ENCODE measurements at places on chromosomes 1 and 21.

GRCh38 chr1:179935909-179936496 lies 18.6 kb upstream of the CEP350 start:
- DNase-seq, result no peak

GRCh38 chr1:194045416-194045815 lies 859.0 kb upstream of the B3GALT2 start:
- DNase-seq, result peak; percentile 22

DNA sequence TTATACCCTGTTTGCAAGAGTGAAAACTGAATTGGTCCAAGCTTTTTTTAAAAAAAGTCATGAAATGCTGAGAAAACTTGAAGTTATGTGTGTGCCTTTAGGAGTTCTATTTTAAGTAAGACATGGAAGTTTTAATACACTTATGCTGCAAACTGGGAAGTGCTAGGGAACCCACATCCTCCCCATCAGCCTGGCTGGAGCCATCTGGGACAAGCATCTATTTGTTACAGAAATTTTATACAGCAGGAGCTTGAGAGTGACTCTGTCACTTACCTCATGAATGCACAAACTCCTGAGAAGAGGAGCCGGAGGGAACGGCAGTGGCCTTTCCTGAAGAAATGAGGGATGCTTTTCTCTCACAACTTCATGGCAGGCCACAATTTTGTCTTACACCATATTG lies 78.2 kb upstream of the SLC44A3 start:
- no peak for DNase-seq

- DNase-seq, result no peak
These were observed 451.0 kb downstream of the TTLL7 start for GRCh38 chr1:83547901-83548300.

GRCh38 chr1:207831517-207832327 lies 79.2 kb downstream of the CD34 start:
- DNase-seq, result no peak

- DNase-seq, result no peak
These were observed 802.4 kb upstream of the ADGRL4 start for GRCh38 chr1:79808816-79809475.

GRCh38 chr1:76955652-76956051 lies 88.4 kb downstream of the ST6GALNAC5 start:
- DNase-seq, result peak; percentile 61

GRCh38 chr1:29171089-29171488 lies 10.6 kb downstream of the SRSF4 start:
- DNase-seq, result peak; percentile 22

DNA sequence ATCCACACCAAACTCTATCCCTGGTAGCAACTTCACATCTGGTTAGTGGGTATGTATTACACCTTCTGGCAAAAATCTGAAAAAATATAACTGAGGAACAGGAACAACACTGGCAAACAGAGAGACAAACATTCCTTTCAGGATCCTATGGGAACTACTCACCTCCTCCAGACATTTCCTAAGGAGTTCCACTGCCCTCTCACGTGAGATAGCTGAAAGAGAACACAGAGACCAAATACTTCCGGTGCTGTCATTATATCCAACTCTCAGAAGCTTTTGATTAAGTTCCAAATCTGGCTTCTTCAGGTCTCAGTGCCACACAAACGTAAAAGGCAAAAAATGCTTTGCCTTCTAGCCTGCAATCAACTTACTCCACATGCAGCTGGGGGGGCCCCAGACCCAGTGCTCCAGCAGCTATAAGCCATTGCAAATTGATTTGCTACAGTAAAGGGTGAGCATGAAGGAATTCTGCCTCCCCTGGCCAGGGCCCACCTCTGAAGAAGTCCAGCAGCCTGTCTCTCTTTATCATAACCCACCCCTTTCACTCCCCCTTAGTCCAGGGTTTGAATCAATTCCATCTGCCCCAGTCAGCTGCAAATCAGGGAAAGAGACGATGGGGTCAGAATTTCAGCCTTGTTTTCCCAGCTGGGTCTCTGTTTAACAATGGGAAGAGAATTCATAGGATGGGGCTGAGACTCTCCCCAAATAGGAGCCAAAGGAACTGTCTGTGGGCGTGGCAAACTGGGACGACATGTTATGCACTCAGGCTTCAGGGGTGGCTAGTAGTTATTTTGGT lies 32.2 kb downstream of the TFAP2E start:
- peak; percentile 16 for DNase-seq

GRCh38 chr1:235910357-235911299 lies 43.9 kb upstream of the LYST start:
- DNase-seq, result peak; percentile 97

- peak; percentile 83 for DNase-seq
These were observed 625.2 kb downstream of the LMO4 start for GRCh38 chr1:87953732-87954344.

DNA sequence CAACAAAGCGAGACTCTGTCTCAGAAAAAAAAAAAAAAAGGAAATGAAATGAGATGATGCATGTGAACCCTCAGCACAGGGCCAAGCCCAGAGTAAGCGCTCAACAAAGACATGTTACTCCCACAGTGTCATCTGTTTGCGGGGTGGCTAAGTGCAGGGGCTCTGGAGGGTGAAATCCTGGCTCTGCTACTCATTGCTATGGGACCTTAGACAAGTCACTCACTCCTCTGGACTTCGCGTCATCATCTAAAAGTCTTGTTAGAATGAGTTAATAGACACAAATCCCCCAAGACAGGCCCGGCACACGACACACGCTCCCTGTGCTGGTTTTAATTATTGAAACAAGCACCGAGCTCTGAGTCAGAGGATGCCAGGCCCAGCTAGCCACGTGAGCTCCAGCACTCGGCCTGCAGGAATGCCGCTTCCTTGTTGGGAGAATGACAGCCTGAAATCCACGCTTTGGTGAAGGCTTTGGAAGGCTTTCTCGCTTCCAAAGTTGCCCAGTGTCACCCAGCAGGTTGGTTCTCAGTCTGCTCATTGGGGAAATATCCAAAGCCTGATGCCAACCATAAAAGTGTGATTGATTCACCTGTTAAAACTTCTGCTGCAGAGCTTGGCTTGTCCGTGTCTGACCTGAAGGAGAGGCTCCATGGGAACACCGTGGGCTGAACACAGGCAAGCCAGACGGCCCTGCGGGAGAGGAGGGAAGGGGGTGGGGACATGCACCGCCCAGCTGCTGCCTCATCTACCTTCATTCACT lies 36.7 kb upstream of the TARDBP start:
- DNase-seq, result peak; percentile 39

DNA sequence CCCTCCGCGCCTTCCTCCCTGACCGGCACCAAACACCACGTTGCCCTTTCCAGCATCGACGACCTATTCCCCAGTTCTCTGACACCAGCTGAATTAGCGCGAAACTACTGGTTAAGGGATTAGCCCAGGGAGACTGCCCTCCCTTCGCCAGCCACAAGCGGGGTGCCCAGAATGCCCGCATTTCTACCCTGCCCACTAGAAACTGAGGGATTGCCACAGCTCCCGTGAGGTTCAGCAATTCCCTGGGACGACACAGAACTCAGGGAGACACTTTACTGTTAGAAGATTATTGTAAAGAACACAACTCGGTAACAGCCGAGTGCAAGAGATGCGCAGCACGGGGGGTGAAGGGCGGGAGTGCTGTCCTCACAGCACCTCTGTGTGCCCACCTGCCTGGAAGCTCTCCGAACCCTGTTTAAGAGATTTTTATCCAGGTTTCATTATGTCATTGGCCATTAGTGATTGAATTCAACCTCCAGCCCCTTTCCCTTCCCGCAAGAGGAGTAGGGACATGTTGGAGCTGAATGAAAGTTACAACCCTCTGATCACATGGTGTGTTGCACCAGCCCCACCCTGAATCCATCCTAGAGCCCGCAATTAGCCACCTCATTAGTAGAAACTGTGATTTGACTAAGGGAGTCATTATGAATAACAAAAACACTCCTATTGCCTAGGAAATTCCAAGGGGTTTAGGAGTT lies 15.8 kb upstream of the RIPPLY3 start:
- no peak for DNase-seq

DNA sequence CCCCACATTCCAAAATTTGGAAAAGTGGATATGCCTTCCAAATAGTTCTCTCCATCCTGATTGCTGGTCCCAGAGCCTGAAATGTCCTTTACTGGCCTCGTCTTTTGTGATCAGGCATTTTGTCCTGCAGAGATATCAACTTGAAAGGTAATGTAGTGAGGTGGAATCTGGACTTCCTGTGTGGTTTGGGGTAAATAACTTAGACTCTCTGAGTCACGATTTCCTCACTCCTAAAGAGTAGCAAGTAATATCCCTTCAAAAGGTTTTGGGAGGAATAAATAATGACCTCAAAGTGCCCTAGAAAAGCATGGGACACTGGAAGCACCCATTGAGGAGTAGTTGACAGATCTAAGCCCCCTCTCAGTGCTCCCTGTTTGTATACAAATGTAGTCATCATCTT lies 426.6 kb downstream of the OMA1 start:
- no peak for DNase-seq

DNA sequence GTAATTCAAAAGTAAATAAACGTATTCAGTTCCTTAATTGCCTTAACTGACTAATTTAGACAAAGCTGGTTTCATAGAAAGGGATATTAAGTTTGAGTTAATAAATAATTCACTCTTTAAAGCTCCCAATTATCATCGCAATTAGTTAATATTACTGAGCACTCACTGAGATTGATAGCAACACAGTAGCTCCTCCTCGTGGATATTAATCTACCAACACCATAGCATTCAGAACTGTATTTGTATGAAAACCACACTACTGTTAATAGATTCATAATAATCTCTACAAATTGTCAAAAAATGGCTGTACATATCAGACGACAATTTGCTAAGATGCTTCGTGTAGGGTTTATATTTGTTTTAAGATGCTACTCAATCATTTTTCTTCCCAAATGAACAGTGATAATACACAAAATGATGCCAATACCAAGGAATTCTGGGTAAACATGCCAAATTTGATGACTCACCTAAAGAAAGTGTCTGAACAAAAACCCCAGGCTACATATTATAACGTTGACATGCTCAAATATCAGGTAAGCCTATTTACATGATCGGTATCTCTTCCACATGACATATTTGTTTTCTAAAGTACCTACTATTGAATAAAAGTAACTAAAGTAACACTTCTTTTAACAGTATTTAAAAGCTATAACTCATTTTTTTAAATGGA lies 18.8 kb upstream of the DYNLT5 start:
- DNase-seq, result no peak

DNA sequence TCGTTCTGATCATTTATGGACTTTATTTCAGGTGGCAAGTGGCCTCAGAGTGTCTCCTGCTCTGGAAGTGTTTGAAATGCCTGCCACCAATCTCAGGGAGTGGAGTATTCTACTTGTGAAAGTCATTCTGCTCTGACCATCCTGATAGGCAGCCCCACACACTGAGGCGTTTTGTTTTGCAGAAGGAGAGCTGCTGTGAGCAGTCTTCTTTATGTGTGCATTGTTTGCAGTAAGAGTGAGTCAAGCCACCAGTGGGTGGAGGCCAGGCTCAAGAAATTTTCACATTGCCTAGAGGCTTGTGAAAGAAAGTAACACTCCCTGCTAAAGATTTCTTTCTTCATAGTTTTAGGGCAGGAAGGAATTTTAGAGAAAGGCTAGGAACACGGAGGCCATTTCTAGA lies 204.4 kb downstream of the SLC35F3 start:
- DNase-seq, result peak; percentile 46

DNA sequence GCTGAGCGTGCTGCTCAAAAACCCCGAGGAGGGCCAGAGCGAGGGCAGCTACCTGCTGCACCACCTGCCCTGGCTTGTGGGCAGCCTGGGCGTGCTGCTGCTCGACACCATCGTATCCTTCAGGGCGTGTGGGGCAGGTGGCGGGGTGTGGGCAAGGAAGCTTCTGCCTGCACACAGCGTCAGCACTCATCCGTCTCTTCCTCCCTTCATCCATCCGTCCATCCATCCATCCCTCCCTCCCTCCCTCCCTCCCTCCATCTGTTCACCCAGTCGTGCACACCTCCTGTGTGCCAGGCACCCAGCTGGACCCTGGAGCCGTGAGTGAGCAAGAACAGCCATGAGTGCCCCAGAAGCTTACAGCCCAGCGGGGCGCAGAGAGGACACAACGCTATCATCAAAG lies 15.2 kb downstream of the SLC66A1 start:
- DNase-seq, result no peak

DNA sequence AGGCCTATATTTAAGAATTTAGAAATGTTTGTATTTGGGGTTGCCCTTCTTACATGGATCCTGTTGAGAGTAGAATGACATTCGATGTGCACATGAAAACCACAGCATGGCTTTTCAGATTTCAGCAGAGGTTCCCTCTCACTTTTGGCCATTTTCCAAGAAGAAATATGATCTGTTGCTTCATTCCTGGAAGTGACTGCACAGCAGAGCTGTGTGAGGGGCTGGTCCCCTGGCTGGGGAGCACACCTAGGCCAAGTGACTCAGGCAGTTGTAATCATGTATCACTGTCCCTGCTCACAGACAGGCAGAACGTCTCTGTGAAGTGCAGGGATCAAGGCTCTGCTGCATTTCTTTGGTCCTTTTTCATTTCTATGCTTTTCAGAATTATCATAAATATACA lies 32.3 kb downstream of the AGT start:
- peak; percentile 86 for DNase-seq

GRCh38 chr1:8350914-8351684 lies 33.2 kb downstream of the SLC45A1 start:
- no peak for DNase-seq

GRCh38 chr1:152024223-152024622 lies 12.6 kb downstream of the S100A11 start:
- DNase-seq, result no peak

- DNase-seq, result peak; percentile 32
These were observed 553 bp downstream of the TTC3 start for GRCh38 chr21:37073417-37074196.

DNA sequence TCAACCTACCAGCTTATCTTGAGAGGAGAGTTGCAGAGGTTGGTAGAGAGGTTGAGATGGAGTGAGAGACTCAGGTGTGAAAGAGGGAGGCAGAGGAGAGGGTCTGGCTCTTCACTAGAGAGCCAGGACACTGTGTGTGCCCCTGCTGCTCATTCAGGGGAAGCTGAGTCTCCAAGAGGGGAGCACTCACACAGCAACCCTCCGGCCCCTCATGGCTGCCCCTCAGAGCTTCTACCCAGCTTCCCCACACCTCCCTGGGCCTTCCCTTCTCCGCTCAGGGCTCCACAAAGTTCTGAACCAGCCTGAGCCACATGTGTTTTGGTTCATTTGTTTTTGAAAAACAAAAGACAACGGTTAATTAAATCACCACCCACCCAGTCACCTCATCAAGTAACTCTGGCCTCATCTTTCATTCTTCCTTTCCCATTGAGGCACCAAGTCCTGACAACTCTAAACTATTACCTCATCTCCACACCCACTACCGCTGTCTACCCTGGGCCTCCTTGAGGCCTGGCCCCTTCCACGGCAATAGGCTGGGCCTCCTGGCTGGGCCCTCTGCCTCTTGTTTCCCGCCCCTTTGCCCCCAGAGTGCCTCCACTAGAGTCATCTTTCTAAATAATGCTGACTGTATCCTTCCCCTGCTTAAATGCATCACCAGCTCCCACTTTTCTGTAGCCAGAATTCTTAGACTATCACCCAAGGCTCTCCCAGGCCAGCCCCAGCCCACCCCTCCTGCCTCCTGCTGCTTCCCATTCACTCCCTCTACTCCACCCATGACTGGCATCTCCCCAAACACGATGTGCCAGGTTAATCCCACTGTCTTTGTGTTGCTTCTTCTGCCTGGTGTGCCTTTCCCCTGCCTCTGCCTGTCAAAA lies 33.0 kb downstream of the TNNT2 start:
- DNase-seq, result no peak

Measured in astrocyte of the spinal cord (primary cell).